Esophagus squamous epithelium (tissue), 5 donors: ENCODE measurements at places on chromosomes 13 and 19. TPM values are rescaled to one million over a fixed set of nuclear protein-coding genes. Genes with fewer than 3 reads are reported as not detected.
A peak's percentile ranks its signal among the peaks of the same experiment; 100 is the strongest.

DNA sequence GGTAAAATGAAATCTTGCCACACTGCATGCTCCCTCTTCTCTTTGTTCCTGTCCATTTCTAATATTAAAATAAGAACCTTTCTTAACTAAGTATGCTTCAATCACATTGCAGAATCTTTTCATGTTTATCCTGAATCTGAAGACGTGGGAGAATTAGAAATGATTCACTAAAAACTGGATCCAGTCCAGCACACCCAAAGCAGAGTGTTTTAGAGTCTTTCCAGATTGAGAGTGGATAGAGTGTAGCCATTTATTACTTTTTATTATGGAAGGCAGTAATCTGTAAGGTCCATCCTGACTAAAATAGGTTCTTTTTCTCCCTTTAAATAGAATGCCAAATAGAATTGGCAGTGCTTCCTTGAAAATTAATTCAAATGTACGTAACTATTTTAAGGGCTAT is 453.5 kb downstream of the TDRD3 start:
- H3K27me3 ChIP-seq, result no peaks in the 10 kb centered on the region
- DNase-seq, result no peak
- no peak overlapping the region for H3K27ac ChIP-seq
- H3K4me1 ChIP-seq, result no peaks in the 10 kb centered on the region
- H3K36me3 ChIP-seq, result no peaks in the 10 kb centered on the region

DNA sequence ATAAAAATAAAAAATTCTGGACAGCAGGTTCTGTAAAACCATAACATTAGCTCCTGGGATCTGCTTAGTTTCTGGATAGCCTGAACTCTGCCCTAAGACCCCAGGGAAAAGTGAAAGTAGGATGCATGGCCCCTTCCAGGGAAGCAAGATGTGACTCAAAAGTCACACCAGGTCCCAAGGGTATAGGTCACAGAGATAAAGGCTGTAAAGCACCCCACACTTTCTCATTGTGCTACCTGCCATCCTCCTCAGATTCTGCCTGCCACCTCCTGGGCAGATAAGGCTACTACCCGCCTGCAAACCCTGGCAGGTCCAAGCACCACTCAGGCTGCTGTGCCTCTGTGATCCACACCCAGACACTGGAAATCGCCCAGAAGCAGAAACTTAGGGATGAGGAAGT is 20.6 kb downstream of the FFAR2 start:
- no peaks in the 10 kb centered on the region for H3K27me3 ChIP-seq
- no peaks in the 10 kb centered on the region for H3K4me1 ChIP-seq
- no peak overlapping the region for H3K27ac ChIP-seq
- H3K4me3 ChIP-seq, result no peak overlapping the region

GRCh38 chr13:53885997-53886396 is 857.4 kb downstream of the OLFM4 start:
- no peak overlapping the region for H3K27ac ChIP-seq
- H3K36me3 ChIP-seq, result no peaks in the 10 kb centered on the region
- no peaks in the 10 kb centered on the region for H3K4me1 ChIP-seq

DNA sequence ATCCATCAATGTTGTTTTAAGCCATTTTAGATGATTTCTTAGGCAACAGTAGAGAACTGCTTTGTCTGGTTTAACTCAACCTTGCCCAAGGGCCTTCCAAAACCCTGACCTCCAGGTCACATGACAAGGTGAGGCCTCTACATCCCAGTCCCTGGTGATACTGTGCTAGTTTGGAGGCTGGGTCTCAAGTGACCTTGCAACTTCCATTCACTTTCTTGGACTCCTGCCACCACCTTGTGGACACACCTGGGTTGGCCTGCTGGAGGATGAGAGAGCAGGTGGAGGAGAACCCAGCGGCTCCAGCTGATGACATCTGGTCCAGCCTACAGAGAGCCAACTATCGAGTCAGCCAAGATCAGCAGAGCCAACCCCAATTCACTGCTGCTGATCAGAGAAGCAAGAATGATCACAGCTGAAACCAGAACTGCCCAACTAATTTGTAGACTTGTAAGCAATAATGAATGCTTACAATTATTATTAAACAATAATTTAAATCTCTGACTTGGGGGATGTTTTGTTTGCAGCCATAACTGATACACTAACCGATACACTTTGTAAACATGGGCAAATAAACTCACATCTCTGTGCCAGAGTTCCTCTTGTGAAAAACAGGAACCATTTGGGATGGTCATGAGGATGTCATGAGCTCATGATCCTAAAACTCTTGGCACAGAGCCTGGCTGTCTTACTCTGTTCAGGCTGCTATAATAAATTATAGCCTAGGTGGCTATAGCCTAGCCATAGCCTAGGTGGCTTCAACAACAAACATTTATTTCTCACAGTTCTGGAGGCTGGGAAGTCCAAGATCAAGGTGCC is 11.5 kb downstream of the FAM187B start:
- no peak overlapping the region for H3K27ac ChIP-seq
- no peak overlapping the region for H3K4me3 ChIP-seq
- H3K27me3 ChIP-seq, result no peaks in the 10 kb centered on the region
- H3K4me1 ChIP-seq, result peaks cover 20% of the 10 kb centered on the region
- no peaks in the 10 kb centered on the region for H3K36me3 ChIP-seq
- no peak for DNase-seq

DNA sequence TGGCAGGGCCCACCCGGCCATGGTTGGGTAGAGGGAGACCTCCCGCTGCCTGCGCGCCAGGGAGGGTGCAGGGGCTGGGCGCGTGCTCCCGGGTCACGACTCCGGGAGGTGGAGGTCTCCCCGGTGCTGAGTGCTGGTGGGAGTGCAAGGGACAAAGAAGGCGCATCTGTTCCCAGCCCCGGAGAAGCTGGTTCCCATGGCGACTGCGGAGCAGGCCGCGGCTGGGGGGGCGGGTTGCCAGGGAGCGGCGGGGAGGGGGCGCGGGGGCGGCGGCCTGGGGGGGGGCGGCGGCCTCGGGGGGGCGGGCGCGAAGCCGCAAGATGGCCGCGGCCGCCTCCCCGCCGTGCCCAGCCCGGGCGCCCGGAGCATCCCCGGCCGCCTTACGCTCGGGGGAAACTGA is 1.2 kb downstream of the CBARP start:
- peaks cover 92% of the 10 kb centered on the region for H3K4me1 ChIP-seq
- no peaks in the 10 kb centered on the region for H3K36me3 ChIP-seq
- H3K27me3 ChIP-seq, result no peaks in the 10 kb centered on the region
- H3K27ac ChIP-seq, result no peak overlapping the region
- peak overlapping the region; percentile 52 for H3K4me3 ChIP-seq

- H3K27me3 ChIP-seq, result no peaks in the 10 kb centered on the region
- H3K27ac ChIP-seq, result peak overlapping the region; percentile 97
- no peak for DNase-seq
- H3K4me3 ChIP-seq, result peak overlapping the region; percentile 77
These were observed 839 bp upstream of the CKAP2 start for GRCh38 chr13:52454459-52454819.

DNA sequence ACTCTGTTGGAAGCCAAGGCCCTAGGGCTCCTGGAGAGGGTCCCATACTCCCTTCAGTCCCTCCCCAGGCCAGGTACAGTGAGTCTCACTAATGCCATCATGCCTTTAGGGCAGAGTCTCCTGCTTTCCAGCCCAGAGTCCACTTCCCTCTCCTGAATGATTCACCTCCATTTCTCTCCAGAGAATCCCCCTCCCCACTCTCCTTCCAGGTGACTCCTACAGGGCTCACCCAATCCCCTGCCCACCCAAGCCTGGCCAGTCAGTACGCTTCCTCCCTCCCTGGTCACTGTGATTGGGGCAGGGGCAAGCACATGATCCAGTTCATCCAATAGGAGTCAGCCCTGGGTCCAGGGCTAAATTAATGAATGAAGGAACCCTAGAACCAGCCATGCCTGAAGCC is 35.0 kb upstream of the PNMA8B start:
- H3K4me3 ChIP-seq, result no peak overlapping the region
- no peaks in the 10 kb centered on the region for H3K36me3 ChIP-seq
- no peaks in the 10 kb centered on the region for H3K27me3 ChIP-seq
- peaks cover 7% of the 10 kb centered on the region for H3K4me1 ChIP-seq

GRCh38 chr19:3108775-3109174 is 14.6 kb downstream of the GNA11 start:
- peaks cover 42% of the 10 kb centered on the region for H3K36me3 ChIP-seq
- H3K27ac ChIP-seq, result no peak overlapping the region
- no peak for DNase-seq
- no peaks in the 10 kb centered on the region for H3K27me3 ChIP-seq

GRCh38 chr13:68696907-68697306 is 1410.7 kb upstream of the ATXN8OS start:
- H3K4me1 ChIP-seq, result no peaks in the 10 kb centered on the region
- DNase-seq, result no peak
- no peak overlapping the region for H3K4me3 ChIP-seq
- no peaks in the 10 kb centered on the region for H3K27me3 ChIP-seq

DNA sequence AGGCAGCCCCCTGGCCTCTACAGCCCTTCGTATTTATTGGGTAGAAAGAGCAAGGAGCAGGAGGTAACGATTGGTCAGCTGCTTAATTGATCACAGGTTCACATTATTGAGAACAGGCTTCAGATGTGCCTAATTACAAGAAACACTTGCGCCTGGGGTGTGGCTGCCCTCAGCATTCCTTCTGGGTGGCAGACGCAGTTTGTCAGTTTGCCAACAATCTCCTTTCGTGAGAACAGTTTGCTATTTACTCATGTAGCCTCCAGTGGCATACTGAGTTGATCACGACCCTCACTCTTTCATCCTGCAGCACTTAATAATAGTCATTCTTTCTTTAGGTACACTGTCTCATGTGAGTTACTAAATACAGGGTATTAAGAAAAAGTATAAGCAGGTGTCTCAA is 985.6 kb downstream of the SLITRK5 start:
- no peaks in the 10 kb centered on the region for H3K36me3 ChIP-seq
- no peak for DNase-seq
- no peak overlapping the region for H3K4me3 ChIP-seq
- no peaks in the 10 kb centered on the region for H3K27me3 ChIP-seq

Gene FUT1
- 3.7 TPM for total RNA-seq

Gene ZNF613
- 12.0 TPM for total RNA-seq
